Sigmoid colon (tissue), 7 donors: ENCODE measurements at places on chromosomes 4 and X. TPM values are rescaled to one million over a fixed set of nuclear protein-coding genes. Genes with fewer than 3 reads are reported as not detected.

NDNF gene
- 6.6 TPM for total RNA-seq

AADAT gene
- total RNA-seq: 10.5 TPM

BMX gene
- 1.6 TPM for total RNA-seq

ZNF280C gene
- 5.8 TPM for total RNA-seq

CLIC2 gene
- total RNA-seq: 7.5 TPM

CXCL8 gene
- total RNA-seq: 3.4 TPM

TCEAL2 gene
- total RNA-seq: 31.1 TPM

ADH6 gene
- total RNA-seq: not detected

STK26 gene
- total RNA-seq: 11.3 TPM

CT83 gene
- total RNA-seq: not detected

PITX2 gene
- not detected for total RNA-seq

GRCh38 chr4:92634882-92635281, 331.1 kb downstream of the GRID2 start:
- no peak for DNase-seq

DNA sequence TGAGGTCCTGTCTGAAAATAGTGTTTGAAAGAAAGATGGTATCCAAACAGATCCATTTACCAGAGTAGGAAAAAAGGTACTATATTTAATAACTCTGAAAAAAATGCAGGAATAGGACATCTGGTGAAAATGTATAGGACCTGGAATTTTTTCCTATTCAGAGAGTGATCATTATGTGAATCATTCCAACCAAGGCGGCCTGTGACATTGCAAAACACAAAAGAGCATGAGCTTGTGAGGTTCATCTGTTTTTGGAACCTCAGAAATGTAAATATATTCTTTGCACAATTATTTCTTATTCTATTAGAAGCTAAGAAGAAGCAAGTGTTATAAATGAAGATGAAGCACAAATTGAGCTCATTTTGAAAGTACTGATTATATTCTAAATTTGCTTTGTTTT, 2.0 kb downstream of the C4orf51 start:
- DNase-seq: no peak

DNA sequence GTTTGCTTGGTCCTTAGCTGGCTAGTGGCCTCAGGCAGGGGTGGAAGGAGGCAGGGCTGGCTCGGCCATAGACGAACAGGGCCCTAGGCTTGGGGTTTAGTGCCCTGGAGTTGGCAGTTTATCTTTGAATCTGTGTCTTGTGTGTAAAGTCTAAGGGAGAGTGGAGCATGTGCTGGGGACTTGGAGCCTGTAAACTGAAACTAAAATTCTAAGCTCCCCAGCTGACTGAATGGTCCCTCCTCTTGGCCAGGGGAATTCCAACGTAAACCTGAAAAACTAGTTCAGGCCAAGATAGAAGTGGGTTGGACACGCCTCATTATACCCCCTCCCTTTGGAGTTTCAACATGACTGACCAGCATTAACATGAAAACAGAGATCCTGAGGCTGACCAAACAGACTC, 46.1 kb upstream of the GPR78 start:
- DNase-seq: no peak

DNA sequence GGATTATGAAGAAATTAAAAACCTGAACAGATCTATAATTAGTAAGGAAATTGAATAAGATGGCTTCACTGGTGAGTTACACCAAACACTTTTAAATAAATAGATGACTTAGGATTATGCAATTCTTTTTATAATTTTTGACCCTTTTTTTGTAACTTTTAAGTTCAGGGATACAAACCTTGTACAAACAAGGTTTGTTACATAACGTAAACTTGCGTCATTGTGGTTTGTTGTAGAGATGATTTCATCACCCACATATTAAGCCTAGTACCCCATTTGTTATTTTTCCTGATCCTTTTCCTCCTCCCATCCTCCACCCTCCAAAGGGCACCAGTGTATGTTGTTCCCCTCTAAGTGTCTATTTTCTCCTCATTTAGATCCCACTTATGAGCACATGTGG, 75.7 kb downstream of the CPEB2 start:
- no peak for DNase-seq

DNA sequence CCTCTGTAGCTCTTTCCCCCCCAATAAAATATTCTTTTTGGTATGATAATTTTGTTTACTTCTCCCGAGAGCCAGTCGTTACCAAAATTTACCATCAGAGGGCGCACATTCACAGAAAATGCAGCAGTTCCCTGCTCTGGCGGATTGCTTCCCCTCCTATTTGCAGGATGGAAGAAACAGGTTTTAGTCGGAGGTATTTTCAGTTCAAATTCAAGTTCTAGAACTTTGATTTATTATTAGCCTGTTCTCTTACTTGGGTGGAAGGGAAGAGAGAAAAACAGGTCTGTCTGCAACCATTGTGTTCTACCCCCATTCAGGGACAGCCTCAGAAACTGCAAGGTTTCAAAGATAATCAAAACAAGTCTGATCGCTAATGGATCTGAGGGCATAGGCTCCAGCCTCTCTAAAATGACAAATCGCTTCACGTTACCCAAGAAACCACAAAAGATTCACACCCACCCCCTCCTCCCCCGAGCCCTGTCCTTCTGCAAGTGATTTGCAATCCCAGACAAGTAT, 263.8 kb upstream of the RPS6KA3 start:
- peak; percentile 74 for DNase-seq

- no peak for DNase-seq
Measured at GRCh38 chrX:36431819-36432218, 512.3 kb downstream of the CFAP47 start.

DNA sequence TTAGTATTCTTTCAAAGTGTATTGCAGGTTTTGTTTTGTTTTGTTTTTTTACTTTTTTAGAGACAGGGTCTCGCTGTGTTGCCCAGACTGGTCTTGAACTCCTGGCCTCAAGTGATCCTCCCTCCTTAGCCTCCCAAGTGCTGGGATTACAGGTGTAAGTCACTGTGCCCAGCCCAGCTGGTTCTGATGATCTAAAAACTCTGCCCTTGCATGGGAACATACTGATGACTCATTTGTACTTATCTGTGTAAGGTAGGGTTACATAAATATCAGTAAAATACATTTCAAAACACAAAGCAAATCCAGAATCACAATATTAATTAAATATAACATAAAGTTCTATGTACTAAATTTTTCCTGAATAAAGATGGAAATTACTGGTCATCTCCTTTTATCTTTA, 7.4 kb upstream of the SLC9B1 start:
- no peak for DNase-seq

GRCh38 chrX:17758382-17758781, 21.1 kb downstream of the SCML1 start:
- DNase-seq: no peak

DNA sequence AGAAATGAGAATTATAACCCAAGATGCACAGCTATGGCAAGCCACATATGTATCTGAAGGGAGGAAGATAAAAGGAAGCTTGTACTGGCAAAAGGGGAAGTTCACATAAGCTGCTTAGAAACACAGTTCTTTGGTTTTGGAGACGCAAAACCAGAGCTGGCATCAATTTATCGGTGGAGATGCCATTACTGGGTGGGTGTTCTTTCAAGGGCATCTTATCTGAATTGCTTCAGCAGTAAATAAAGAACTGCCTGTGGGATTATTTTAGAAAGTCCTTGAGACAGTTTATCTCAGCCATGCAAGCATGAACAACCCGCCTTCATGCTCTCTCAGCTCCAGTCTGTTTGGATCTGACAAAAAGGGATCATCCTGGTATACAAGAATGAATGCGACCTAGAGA, 60.8 kb downstream of the DDX60 start:
- no peak for DNase-seq

GRCh38 chr4:185536411-185536709, 1.1 kb upstream of the PDLIM3 start:
- DNase-seq: peak; percentile 88

DNA sequence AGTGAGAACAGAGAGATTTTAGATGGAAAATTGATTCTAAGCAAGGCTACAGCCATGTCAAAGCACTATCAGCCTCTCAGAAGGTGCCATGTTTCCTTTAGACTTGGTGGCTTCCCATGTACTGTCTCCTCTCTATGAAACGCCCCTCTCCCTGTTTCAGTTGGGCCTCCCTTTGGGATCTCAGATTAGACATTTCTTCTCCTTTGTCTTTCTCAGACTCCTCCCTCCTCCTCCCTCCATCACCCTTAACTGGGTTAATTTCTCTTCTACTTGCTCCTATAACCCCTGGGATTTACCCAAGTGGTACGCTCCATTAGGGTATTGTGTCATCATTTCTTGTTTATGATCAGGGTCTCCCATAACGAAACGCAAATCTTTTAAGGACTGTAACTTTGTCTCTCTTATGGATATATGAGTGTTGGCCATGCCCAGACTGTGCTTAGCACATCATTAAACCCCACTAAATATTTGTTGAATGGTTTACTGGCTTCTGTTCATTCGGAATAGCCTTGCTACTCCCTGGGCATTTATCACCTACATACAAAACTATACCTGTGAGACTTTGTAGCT, 106.8 kb downstream of the FAM9B start:
- DNase-seq: no peak

DNA sequence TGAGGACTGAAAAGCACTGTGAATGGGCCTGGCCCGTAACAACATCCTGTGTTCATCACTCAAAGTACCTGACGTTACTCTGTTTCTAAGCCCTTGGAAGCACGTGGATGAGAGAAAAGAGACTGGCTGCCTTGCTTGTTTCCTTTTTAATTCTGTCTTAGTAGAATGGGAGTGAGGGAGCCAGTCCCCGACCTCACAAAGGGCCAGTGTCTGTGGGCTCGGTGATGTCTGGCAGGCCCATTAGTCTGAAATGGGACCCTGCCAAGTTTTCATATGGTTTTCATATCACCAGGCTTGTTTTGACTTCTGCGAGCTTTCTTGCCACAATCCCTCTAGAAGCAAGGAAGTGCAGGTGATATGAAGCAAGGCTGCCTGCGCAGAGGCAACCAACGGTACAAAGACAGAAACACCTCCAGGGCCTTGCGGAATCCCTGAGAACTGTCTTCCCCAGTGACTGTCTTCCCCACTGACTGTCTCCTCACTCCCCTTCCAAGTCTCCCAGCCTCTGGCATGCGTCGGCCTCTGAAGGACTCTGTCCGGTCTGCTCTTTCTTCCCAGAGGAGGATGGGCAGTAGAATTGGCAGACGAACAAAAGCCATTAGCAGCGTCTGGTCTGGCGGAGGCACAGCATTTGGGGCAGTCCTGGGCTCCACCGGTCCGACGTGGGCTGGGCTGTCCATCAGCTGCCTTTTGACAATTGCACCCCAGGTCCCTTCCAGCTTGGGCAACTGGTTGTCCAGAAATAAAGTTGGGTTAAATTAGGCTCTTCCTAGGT, 20.2 kb upstream of the RASL11B start:
- DNase-seq: no peak

DNA sequence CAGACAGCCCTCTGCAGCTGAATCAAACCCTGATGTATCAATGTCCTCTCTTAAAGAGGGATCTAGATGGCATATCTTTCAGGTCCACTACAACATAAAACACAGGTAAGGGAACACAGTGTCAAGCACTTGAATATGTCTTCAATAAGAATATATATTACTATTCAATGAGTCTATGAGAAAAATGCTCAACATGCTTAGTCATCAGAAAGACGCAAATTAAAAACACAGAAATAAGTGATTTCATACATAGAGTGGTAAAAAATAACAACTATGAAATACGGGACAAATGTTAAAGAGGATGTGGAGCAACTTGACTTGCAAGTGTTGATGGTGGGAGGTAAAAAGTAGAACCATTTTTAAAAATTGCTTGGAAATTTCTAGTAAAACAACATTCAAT, 544.6 kb upstream of the HS3ST1 start:
- no peak for DNase-seq

DNA sequence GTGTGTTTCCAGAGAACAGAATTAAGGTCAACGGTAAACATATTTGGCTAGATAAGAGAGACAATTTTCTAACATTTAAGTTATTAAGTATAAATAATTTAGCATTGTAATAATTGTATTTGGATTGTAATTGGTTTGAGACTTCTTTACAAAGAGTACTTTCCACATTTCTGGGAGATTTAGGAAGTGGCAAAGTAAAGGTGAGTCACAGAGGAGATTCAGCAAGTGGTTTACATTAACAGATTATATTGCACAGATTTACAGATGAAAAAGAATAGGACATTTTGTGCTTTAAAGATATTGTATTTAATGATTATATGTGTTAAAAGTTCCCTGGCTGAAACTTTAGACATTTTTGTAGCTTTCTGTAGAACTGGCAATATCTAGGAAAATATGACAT, 584.4 kb upstream of the AADAT start:
- DNase-seq: no peak

GRCh38 chrX:141176586-141177451, at the start of gene LDOC1:
TSS of gene LDOC1 (minus strand) at chrX:141177129. CDS start at chrX:141177021, 108 bp downstream.
- DNase-seq: peak; percentile 83

- no peak for DNase-seq
Measured at GRCh38 chr4:123659262-123659661, 262.7 kb downstream of the SPRY1 start.

DNA sequence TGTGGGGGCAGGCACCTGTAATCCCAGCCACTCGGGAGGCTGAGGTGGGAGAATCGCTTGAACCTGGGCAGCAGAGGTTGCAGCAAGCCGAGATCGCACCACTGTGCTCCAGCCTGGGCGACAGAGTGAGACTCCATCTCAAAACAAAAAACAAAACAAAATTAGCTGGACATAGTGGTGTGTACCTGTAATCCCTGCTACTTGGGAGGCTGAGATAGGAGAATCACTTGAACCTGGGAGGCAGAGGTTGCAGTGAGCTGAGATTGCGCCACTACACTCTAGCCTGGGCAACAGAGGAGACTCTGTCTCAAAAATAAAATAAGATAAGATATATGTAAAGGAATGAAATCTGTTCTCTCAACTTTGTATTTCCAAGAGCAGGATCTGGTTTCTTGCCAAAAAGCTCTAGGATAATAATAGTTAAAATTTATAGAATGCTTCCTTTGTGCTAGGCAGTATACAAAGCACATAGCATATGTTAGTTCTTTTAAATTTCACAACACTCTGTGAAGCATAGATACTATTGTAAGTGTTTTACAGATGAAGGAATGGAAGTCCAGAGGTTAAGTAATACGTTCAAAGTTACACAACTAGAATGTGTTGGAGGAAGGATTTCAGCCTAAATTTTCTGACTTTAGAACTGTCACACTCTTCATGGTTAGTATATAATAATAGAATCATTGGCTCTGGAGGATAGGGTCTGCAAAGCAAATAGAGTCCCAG, 10.3 kb downstream of the MRPL1 start:
- no peak for DNase-seq

DNA sequence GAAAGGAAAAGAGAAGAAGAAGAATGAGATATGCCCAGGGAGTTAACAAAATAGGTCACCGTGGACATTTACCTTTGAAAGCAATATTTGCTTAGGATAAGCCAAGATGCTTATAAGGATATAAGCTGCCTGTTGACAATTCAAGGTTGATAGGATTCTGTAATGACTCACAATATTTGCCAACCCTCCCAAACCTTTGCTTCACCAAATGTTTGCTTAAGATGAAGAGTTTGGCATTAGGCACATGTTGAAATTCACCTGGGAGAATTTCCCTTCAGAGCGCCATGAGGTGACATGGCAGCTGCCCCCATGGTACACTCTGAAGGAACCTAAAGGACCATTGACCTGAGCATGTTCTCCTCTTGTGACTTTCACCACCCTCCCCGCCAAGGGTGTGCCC, 4.6 kb downstream of the PALLD start:
- DNase-seq: no peak
